ENCODE measurements at places on chromosomes 11 and 22.

DNA sequence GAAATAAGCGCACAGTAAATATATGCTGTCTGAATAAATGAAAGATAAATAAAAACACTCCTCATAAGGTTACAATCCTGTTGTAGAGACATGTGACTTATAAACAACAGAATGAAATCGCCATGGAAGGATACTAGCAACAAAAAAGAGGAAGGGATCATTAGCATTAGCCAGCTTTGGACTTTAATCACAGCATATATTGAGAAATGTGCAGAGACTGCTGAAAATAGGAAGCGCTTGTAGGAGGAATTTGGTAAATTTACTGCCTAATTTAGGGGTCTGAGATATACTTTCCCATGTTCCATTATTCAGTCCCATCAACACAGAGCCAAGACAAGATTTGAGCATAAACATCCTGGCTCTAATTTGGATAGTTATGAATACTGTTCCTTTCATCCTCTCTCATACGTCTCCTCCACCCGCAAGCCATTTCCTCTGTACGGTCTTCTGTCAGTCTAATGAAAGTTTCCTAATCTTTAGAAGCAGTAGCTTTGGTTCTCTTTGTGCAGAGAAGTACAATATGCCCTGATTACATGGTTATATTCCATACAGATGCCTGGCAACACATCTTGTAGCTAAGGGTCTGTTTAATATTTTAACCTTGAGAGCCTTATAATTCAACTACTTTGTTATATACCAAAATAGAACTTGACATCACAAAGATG, 37.1 kb upstream of the AKIP1 start:
- DNase-seq = no peak

DNA sequence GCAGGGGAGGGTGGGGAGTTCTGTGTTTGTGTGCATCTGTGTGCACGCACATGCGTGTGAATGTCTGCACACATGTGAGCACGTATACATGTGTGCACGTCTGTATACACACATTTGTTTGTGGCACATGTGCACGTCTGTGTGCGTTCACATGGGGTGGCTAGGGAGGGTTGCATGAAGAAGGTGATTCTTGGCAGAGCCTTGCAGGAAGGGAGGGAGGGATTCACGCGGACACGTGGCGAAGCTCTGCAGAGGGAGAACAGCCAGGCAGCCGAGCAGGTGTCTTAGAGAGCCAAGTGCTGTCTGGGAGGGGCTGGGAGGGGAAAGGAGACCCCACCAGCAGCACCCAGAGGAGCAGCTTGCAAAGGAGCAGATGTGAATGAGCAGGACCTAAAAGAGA, 372.1 kb downstream of the BRD1 start:
- DNase-seq = no peak

DNA sequence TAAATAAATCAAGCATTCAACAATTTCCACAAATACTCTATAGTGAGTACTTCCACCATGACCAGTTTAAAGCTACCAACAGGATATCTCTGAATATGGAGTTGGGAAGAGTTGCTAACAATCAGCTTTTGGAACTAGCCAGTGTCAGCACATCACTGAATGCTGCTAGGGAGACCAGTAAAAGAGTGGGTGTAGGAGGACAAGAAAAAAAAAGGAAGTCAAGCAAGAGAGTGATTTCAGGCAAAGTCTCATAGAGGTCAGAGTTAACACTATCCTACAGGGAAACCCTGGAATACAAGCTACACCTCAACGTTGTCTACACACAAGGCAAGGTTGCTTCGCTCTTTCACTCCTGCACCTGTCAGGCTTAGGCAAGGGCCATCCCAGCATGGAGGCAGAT, 24.2 kb downstream of the EIF3F start:
- no peak for DNase-seq

GRCh38 chr11:131817687-131818188, 447.3 kb downstream of the NTM start:
- no peak for DNase-seq

DNA sequence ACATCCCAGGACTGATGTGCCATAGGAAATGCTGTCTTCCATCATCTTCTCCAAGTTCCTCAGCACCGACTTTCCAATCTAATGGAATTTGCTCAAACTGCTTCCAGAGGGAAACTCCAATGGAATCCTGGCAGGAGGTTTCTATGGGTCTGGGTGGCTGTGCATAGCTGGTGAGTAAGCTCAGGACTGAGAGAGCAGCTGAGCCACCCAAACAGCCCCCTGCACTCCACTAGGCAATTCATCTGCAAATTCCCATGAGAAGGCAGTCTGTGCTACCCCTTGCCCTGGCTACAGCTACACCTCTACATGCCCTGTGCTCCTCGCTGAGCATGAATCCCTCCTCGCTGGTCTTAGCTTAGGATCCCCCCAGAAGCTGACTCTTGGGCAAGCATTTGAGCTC, 127.9 kb upstream of the CSNK2A3 start:
- no peak for DNase-seq

GRCh38 chr11:88087337-88087736, 87.9 kb downstream of the RAB38 start:
- no peak for DNase-seq

GRCh38 chr22:27715106-27715505, 86.5 kb downstream of the MN1 start:
- DNase-seq = no peak

- DNase-seq = no peak
These were observed 114.0 kb downstream of the TBC1D22A start for GRCh38 chr22:46876357-46876934.

DNA sequence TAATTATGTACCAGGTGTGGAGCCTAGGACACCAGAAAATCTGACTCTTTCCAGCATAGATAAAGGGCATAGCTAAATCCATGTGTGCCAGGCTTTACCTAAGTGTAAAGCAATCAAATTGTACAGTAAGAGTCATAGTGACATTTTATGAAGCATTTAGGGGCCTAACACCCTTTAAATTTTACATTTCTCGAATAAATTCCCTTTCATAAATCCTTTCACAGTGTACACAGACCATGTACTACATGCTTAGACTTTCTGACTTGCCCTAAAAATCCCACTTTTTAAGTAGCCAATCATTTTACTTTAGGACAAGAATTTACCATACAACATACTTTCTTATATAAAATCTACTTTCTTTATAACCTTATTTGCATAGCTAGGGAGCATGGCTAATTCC, 727.6 kb upstream of the LUZP2 start:
- no peak for DNase-seq

DNA sequence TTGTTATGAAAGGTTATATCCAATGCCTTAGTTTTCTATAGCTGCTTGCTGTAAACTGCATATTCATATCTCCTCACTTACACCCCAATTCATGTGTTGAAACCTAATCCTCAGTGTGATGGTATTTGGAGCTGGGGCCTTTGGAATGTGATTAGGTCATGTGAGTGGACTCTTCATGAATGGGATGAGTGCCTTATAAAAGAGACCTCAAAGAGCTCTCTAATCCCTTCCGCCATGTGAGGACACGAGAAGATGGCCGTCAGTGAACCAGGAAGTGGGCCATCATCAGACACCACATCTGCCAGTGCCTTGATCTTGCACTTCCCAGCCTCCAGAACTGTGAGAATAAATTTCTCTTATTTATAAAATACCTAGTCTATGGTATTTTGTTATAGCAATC, 79.3 kb downstream of the CYP2R1 start:
- DNase-seq = no peak

All from T1000 (cell line).